ENCODE measurements at places on chromosomes 11 and 22.
A peak's percentile ranks its signal among the peaks of the same experiment; 100 is the strongest.

- DNase-seq, result no peak
Measured at GRCh38 chr11:78354408-78355308, 63.0 kb downstream of the GAB2 start.

DNA sequence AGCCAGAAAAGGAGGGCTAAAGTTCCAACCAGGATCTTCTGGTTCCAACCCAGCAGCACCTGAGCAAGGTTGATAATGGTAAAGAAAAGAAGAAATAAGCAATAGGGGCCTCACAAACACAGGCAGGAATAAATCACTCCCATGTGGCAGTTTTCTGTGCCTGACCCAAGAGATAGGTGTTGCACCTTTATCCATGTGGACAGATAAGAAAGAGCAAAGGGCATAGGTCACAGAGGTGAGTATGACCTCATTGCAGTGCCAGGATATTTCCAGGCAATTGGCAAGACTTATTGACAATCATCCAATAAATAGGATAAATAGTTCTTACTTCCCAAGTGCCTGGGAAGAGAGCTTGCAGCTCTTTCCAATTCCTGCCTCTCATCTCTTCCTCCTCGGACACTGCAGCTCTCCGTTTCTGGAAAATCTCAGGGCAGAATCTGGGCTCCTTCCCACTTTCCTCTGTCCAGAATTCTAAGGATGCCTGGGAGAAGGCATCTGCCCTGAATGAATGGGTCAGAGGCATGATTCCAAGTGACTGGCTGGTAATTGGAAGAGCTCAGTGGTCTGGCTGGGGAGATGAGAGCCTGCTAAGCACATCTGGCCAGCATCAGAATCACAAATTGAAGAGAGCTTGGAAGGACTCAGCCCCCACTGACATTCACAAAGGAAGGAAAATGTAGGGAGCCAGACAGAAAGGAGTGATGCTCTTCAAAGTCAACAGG lies 14.5 kb upstream of the LRRC55 start:
- no peak for DNase-seq

- DNase-seq, result no peak
Measured at GRCh38 chr22:25762147-25762546, 20.2 kb downstream of the MYO18B start.

- DNase-seq, result no peak
Measured at GRCh38 chr11:9386901-9387300, 2.4 kb downstream of the IPO7 start.

DNA sequence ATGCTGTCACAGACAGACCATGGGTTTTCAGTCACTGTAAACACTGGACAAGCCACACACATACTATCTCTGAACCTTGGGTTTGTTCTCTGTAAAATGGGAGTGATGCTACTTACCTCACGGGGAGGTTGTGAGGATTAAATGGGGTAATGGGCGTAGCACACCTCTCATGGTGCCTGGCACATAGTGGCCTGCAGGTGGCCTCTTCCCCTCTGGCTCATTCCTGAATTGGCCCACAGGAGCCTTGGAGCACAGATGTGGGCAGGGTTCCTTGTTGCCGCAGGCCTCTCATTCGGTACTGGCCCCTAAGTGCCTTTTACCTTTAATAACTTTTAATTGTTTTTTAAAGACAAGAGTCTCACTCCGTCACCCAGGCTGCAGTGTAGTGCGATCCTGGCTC lies 11.7 kb downstream of the MICAL2 start:
- DNase-seq, result peak; percentile 48

DNA sequence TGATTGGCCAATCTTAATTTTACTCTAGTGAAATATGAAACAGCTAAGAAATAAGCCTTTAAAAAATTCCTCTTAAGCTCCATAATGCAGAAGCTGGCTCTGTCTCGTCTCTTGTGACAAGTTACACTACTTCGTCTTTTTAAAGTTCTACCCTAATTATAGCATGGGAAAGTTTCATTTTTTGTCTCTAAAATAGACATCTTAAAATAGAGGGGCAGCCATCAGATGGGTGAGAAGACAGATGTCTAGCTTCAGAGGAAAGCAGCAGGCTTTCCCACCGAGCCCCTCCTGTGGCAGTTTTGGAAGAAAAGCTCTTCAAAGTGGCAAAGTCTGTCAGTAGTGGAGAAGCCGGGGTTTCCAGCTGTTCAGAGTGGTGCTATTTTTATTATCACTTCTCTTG lies 39.5 kb downstream of the XRRA1 start:
- no peak for DNase-seq

DNA sequence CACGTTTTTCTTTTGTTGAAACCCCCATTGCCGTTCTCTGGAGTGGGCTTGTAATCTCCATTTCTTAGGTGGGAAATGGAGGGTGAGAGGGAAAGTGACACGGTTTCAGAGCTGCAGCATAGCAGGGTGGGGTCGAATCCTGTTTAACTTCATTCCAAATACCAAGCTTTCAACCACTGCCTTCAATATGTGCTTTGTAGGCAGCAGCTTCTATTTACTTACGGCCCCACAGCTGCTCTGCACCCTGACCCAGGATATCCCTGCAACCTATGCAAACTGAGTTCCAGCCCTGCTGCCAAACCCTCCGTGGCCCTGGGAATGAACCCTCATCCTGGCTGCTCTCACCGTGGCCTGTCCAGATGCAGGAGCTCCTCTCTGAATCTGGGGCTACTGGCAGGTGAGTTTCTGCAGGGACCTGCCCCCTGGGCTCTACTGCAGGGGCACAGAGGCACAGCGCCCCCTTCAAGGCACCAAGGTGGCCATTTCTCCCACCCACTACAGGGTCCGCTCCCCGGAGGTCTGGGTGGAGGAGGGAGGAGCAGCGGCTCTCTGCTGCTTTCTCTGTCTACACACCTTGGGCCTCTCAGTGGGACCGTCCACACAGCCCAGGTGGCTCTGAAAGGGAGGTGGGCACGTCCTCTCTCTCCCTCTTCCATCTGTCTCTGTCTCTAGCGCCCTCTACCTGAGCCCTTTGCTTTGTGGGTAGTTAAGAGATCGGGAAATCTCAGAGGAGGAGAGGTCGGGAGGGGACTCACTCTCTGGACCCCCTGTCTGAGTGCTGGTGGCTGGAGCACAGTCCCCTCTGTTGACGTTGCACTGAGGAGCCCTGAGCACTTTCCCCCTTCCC lies 279.1 kb downstream of the BRD1 start:
- no peak for DNase-seq

DNA sequence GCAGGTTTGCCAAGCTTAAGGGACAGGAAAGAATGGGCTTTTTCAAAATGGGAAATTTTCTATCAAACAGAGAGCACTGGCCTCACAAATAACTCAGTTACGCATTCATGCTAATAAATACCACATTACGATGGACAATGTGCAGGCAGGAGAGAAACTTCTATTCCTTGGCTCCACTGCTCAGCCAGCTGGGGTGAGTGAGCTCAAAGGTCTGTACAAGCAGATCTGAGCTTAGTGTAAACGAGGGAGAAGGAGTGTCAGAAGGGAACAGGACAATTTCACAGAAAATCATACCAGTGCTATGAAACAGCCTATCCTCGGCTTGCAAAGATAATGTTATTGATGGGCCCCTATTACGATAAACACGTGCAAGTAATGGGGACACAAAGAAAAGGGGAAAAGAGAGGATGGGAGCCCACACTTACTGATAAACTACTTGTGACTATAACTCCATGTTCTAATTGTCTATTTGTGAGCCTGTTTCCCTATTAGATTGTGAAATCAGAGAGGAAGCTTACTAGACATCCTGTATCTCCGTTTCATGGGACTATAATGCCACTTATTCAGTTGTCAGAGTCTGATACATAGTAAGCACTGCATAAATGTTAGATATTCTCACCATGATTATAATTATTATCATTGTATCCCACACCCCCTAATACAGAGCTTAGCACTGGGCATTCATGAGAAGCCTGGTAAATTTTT lies 46.3 kb downstream of the AMOTL1 start:
- DNase-seq, result no peak

- no peak for DNase-seq
Measured at GRCh38 chr11:65886826-65887722, 1.2 kb downstream of the FIBP start.

- no peak for DNase-seq
Measured at GRCh38 chr11:46951864-46952263, 15.3 kb downstream of the CSTPP1 start.
